NCI-H446 treated with DMSO at 0.1 percent for 48 hours (cell line): ENCODE measurements at places on chromosomes 11 and 22.

DNA sequence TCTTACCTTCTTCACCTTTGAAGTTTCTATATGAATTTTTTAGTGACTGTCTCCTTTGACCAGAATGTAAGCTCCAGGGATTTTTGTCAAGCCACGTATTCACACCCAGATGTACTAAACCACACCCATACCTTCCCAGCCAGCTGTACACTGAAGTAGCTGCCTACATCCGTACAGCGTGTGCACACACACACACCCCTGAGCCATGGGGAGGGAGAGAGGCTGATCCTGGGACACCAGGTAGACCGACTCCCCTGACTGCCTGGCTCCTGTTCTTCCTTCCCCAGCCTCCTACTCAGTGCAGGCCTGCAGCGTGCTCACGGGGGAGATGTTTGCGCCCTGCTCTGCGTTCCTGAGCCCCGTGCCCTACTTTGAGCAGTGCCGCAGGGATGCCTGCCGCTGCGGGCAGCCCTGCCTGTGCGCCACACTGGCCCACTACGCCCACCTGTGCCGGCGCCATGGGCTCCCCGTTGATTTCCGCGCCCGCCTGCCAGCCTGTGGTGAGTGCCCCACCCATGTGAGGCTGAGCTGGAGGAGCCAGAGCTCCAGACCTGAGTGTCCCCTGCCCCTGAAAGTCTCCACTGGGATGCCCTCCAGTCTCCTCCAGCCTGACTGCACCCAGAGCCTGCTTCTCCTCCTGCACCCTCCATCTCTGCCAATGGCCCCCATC, 25.9 kb downstream of the OTOG start:
- no peak for DNase-seq

- DNase-seq = no peak
These were observed 93.3 kb downstream of the SGSM3 start for GRCh38 chr22:40463683-40464082.

DNA sequence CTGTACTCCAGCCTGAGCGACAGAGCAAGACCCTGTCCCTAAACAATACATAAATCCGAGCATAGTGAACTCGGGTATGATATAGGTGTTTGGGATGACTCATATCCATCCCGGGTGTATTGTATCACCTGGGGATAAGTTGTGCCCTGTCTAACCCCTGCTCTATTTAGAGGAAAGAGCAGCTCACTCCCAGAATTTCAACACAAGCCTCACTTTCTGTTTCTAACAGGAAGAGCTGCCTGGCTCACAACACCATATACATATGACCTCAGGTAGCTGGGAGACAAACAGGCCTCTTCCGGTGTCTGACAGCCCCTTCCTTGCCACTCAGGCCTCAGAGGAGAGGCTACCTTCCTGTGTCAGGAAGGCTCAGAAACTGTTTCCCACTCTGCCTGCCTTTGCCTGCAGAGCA, 9.9 kb upstream of the MICALL1 start:
- no peak for DNase-seq

GRCh38 chr22:19424186-19424500, 7.4 kb downstream of the HIRA start:
- DNase-seq = no peak

- no peak for DNase-seq
These were observed 25.2 kb upstream of the VPREB1 start for GRCh38 chr22:22219140-22219996.
